Subcutaneous adipose tissue (tissue), 4 donors: ENCODE measurements at places on chromosomes 3 and 15. TPM values are rescaled to one million over a fixed set of nuclear protein-coding genes. Genes with fewer than 3 reads are reported as not detected.

Gene CFAP100
- not detected for total RNA-seq

Gene TAGLN3
- total RNA-seq, result not detected

Gene ZDHHC19
- not detected for total RNA-seq

Gene CCDC12
- total RNA-seq, result 27.5 TPM

Gene CSPG5
- 0.66 TPM for total RNA-seq

Gene SENP8
- 2.2 TPM for total RNA-seq

Gene ADIPOQ
- total RNA-seq, result 1,341 TPM

Gene CCDC80
- total RNA-seq, result 75.7 TPM

Gene DPPA4
- total RNA-seq, result not detected

Gene CHRM5
- not detected for total RNA-seq

Gene CD200
- total RNA-seq, result 2.6 TPM

Gene IL17RC
- 26.3 TPM for total RNA-seq
